ENCODE measurements at places on chromosomes 13 and 19.

DNA sequence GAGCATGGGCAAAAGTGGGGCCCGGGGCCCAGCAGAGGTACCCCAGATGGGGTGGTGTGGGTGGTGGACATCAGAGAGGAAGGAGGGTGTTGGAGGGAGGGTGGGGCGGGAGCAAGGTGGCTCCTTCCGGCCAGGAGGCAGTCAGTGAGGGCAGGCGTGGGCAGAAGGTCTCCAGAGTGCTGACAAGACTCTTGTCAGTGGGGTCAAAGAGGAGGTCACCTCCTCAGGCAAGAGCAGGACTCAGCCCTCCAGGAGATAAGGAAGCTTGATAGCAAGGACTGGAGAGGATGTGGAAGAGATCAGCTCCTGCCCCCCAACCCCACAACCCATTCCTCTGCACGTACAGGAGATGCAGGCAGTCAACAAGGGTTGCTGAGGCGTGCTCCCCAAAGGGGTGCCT, 9.8 kb downstream of the GJA3 start:
- no peak for DNase-seq

- no peak for DNase-seq
Measured at GRCh38 chr19:39154100-39154628, 28.6 kb downstream of the PAK4 start.

DNA sequence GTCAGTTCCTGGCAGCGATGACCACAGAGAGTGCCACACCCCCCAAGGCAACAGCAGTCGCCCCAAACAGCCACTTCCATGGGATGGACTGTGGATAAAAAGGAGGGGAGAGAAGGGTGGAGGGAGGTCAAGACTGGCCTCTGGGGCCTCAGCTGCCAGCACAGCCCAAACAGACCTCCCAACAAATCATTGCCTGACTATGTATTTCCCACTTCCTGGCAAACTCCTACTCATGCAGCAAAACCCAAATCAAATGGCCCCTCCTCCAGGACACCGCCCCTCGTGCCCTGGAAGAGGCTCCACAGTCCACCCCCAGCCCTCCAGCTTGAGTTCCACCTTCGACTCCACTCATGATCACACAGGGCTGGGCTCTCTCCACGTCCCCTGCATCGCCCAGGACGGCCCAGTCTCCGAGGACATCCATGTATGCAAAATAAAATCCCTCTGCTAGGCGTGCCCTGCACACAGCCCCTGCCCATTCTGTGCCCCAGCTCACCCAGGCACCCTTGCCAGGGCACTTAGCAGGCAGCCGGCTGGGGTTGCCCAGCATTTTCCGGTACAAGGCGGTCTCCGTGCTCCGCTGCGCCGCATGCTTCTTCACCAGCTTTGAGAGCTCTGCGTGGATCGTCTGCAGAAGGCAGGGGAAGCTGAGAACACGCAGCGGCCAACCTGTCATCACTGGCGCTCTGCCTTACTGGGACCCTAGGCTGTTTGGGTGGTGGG, 10.5 kb upstream of the ELL start:
- DNase-seq, result no peak

GRCh38 chr13:38519229-38519911, 167.5 kb upstream of the FREM2 start:
- DNase-seq, result no peak

GRCh38 chr19:5326986-5327623, 13.5 kb downstream of the PTPRS start:
- DNase-seq, result no peak

DNA sequence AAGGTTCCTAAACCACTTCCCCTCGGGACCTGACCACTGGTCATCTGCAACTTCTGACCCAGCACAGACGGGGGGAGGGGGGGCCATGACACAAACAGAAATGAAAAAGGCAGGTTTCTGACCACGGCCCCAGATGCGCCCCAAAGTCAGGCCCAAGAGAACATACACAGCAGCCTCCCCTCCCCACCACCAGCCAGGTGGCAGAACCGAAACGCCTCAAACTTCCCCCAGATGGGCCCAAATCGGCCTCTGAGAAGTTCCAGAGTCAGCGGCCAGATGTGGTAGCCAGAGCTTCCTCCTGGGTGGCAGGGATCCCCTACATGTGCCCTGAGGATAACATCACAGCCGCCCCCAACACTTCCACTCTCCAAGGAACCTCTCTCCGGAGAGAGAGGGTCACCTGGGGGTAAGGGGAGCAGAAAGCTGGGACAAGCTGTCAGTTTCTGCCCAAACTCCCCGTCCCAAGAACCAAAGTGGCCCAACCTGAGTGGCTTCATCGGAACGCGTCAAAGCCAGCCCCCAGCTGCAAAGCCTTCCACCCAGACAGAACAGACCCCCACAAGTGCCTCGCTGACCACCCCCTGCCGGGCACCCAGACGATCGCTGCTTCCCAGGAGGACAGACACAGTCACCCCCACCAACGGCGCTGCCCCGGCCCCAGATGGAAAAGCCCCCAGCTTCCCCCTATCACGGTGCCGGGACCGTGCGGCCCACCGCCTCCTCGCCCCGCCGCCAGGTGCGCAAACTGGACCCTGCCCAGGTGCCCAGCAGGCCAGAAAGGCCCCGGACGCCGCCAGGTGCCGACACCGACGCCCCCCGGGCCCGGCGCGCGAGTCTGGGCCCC, 800 bp downstream of the ELL start:
- DNase-seq, result no peak

DNA sequence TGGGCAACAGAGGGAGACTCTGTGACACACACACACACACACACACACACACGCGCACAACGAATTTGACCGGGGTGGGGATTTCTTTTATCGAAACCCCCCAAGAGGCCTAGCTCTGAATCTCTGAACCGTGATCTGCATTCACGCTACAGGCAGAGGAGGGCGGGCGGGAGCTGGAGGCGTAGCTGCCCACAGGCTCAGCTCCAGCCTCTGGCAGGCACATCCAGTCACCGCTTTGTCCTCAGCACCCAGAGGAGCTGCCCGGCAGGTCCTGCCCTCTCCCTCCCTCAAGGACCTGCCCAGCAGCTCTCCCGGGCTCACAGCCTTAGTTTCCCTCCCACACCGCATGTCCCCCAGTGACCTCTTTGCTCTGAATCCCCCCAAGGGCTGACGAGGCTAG, 20.0 kb downstream of the CILP2 start:
- DNase-seq, result no peak

- no peak for DNase-seq
Measured at GRCh38 chr19:32165750-32166149, 179.7 kb upstream of the ZNF507 start.

GRCh38 chr19:54029301-54029700, 34.4 kb downstream of the VSTM1 start:
- DNase-seq, result no peak

Data from T-helper 17 cell (primary cell).